Fibroblast of lung (primary cell): ENCODE measurements at places on chromosomes 1 and 21.

DNA sequence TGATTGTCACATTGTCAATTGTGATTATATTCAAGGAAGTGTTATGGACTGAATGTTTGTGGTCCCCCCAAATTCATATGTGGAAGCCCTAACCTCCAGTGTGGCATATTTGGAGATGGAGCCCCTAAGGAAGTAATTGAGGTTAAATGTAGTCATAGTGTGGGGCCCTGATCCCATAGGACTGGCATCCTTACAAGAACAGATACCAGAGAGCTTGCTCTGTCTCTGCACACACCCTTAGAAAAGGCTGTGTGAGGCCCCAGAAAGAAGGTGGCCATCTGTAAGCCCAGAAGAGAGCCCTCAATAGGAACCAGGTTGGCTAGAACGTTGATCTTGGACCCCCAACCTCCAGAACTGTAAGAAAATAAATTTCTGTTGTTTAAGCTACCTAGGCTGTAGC is 28.1 kb downstream of the VANGL1 start:
- DNase-seq, result peak; percentile 28

GRCh38 chr1:212542761-212543187 is 65.8 kb upstream of the ATF3 start:
- no peak for DNase-seq

DNA sequence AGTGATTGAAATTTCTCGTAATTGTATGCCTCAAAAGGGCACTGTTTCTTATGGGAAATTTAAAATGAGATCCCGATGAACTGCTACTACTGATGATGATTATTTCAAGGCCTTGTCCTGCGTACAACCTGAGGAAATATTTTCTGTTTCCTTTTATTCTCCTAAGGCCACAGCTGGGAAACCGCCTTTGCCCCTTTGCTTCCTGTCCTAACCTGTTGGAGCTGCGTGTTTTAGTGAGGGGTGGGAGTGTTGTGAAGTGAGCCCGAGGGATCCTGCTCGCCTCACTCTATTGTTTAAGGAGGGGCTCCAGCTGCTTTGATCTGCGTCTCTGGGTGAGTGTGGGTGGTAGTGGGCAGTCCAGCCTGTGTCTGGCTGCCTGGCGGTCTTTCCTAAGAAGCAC is 14.4 kb downstream of the LAMC2 start:
- no peak for DNase-seq

- no peak for DNase-seq
These were observed 465.6 kb upstream of the ADGRL4 start for GRCh38 chr1:79472067-79472656.

DNA sequence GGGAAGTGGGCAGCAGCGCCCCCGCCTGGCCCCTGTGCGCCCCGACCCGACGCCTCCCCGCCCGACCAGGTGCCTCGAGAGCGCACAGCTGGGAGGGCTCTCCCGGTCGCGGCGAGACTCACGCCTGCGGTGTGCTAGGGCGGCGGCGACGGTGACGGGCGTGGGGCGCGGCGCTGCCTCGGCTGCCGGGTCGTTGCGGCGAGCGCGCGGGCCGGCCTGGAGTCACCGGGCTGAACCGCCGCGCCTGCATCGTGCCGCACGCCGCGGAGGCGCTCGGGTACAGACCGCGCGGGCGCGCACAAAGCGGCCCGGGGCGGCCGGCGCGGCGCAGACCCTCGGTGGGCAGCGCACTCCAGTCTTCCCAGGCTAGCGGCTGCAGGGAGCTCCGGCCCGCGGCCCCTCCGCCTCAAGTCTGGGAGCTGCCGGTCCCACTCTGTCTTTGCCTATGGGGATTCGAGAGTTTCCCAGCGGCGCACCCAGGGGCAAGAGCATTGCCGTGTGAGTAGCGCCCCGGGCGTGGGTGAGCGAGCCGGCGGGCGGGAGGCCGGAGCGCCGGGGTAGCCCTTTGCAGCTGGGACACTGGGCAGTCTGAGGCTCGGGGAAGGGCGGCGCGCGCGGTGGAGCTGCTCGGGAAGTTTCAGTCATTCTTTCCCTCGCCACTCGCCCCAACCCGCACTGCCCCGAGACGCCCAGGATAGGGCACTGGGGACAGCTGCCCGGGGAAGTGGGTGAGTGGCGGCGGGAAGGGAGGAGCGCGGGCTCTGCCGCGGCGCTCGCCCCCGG is at the start of gene SLC35F3:
Gene SLC35F3 (plus strand): TSS at position 44 of the 783 bp plus-strand sequence.
- DNase-seq, result no peak

- no peak for DNase-seq
These were observed 206.6 kb downstream of the HLX start for GRCh38 chr1:221085701-221086375.

- peak; percentile 70 for DNase-seq
These were observed at the start of gene RCAN3 for GRCh38 chr1:24502709-24503058. TSS of gene RCAN3 (plus strand) at chr1:24502836. CDS start at chr1:24514373, 11,537 bp downstream.

- DNase-seq, result no peak
These were observed 48.7 kb upstream of the KIF1B start for GRCh38 chr1:10161541-10162290.

- no peak for DNase-seq
These were observed 471.8 kb upstream of the PRMT6 start for GRCh38 chr1:106584676-106585075.

- DNase-seq, result peak; percentile 44
These were observed 22.1 kb downstream of the A3GALT2 start for GRCh38 chr1:33298623-33299277.

GRCh38 chr1:1434824-1435105 is 725 bp upstream of the VWA1 start:
- DNase-seq, result no peak

DNA sequence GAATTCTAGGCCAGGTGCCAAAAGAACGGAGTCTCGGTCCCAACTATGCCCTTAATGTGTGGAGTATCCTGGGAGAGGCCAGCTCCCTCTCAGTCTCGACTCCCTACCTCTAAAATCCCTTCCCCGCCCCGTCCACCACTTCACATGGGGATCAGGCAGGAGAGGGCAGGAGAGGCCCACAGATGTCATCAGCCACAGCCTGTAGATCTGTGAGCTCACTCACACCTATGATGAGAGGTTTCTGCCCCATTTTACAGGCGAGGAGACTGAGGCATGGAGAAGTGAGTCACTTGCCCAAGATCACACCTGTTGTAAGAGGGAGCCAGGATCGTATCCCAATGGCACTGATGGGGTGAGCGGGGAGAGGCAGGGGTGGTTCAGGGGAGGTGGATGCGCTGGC is 20.4 kb upstream of the EPHA8 start:
- DNase-seq, result no peak

DNA sequence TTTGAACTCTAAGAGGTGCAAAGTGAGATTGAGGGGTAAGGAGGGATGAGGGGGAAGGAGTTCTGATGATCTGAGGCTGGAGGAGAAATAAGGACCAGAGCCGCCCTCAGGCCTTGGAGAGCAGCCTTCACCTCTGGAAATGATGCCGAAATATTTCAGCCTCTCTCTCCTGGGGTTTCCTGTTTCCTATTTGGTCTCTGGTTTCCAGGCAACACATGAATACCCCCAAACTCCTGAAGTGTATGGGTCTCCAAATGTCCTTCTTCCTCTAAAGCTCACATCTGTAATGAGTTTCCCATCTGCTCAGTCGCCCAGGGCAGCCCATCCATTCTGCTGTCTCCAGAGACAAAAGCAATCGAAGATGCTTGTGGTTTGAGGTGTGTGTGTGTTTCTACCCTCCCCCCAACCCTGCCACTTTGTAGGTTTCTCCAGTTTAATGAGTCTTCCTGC is 52.0 kb upstream of the FAM20B start:
- DNase-seq, result peak; percentile 18

- no peak for DNase-seq
These were observed 162.2 kb upstream of the RAB4A start for GRCh38 chr1:229108598-229109201.

- peak; percentile 70 for DNase-seq
These were observed 51.5 kb upstream of the VAV3 start for GRCh38 chr1:108016451-108016920.

GRCh38 chr1:236774926-236775325 is 20.2 kb upstream of the MTR start:
- DNase-seq, result peak; percentile 39

- DNase-seq, result no peak
These were observed 29.4 kb upstream of the KCNJ15 start for GRCh38 chr21:38227401-38227800.

GRCh38 chr1:102733491-102734236 is 374.7 kb downstream of the COL11A1 start:
- peak; percentile 10 for DNase-seq

- no peak for DNase-seq
These were observed 845.5 kb upstream of the ADGRL4 start for GRCh38 chr1:79852004-79852403.

DNA sequence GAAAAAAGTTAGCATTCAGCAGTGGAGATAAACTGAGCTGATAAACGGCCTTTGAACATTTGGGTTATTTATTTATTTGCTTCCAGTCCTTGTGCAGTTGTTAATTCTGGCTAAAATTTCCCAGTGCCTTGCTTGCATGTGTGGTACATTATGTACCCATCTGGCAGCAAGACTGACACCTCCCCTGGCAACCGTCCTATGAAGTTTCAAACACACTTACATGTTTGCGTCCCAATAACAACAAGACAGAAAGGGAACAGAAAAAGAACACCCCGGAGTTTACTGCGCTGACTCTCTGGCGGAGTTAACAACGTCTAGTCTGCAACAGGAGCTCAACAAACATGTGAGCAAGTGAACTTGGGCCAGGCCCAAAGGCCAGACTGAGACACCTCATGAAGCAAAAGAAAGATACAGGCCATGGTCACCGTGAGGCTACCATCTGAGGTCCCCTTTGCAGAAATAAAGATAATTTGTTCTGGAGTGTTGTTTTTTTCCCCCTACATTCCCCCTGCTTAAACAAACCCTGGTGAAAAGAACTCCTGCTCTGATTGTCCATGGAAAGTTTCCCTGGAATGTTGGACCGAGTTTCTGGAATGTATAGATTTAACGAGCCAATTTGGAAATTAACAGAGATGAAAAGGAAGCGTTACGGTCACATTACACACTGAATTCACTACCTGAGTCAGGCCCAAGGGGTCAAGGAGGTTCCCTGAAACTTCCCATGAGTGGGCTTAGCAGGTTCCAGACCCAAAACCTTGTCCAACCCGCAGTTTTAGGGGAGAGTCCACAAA is 33.4 kb downstream of the TRABD2B start:
- peak; percentile 7 for DNase-seq

GRCh38 chr21:27954543-27955165 is 987.8 kb upstream of the ADAMTS5 start:
- peak; percentile 55 for DNase-seq

- peak; percentile 20 for DNase-seq
These were observed 536.6 kb upstream of the USP24 start for GRCh38 chr1:55751776-55752175.
